ENCODE measurements at places on chromosomes 4 and X.

GRCh38 chr4:39713691-39714090 lies 15.8 kb downstream of the UBE2K start:
- no peak for DNase-seq

GRCh38 chr4:26076000-26076587 lies 162.1 kb downstream of the SMIM20 start:
- DNase-seq: peak; percentile 48

DNA sequence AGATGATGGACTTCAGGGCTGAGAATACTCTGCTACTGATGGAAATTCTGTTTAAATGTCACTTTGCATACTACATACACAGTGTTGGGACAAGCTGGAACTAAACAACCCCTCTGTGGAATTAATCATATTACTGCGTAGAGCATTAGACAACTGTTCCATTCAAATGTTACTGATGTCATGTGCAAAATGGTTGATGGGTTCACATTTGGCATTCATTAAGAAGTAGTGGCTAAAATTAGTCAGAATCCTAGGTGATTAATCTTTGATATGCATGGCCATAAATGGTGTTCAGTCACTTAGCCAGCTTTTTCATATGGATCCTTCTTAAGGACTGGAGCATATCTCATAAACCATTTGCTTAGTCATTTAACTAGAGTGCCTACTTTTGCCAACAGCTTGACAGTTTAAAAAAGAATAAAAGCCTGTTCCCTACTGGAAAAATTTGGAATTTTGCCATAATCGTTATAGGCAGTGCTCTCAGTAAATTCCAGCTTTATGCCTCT lies 105.2 kb downstream of the RNF150 start:
- DNase-seq: no peak

GRCh38 chrX:28487818-28488217 lies 99.4 kb upstream of the IL1RAPL1 start:
- DNase-seq: no peak

- peak; percentile 44 for DNase-seq
These were observed 461 bp downstream of the FBXW7 start for GRCh38 chr4:152535360-152535902.

- no peak for DNase-seq
These were observed 515.3 kb upstream of the ARX start for GRCh38 chrX:25531096-25531495.

DNA sequence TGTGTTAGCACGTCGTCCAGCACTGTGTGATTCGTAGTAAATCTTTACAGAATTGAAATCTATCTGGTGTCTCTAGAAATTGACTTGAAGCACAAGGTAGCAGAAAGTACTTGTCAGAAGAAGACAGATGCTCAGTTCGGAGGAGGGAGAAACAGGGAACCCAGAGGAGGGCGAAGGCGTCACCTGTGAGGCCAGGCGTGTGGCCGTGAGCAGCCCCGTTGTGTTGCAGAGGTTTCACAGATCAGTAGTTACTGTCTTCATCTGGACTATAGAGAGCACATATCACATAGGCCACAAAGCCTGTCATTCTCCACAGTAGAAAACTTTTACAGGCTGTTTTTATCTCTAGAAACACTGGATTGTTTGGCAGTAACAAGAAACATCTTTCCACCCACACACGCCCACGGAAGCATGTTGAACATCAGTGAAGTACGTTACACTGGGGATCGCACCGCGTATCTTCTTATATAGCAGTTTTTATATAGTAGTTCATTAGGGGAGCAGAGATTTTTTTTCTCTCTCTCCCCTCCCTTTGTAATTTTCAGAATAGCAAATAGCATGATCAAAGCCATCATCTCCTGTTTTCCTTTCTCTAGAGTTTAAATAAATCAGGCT lies 48.1 kb upstream of the TLR3 start:
- DNase-seq: no peak

DNA sequence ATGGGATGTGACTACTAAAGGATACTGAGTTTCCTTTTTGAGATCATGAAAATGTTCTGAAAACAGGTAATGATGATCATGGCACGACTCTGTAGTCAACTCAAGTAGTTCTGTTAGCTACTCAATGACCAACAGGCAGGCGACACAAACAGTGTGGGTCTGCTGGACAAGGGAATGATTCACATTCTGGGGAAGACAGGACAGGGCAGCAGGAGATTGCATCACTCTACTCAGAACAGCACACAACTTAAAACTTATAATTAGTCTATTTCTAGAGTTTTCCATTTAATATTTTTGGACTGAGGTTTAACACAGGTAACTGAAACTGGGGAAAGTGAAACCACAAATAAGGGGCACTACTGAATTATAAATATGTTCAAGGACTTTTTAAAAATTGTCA lies 365.2 kb downstream of the PRDM5 start:
- no peak for DNase-seq

- no peak for DNase-seq
These were observed 10.8 kb upstream of the KLKB1 start for GRCh38 chr4:186216465-186217024.

DNA sequence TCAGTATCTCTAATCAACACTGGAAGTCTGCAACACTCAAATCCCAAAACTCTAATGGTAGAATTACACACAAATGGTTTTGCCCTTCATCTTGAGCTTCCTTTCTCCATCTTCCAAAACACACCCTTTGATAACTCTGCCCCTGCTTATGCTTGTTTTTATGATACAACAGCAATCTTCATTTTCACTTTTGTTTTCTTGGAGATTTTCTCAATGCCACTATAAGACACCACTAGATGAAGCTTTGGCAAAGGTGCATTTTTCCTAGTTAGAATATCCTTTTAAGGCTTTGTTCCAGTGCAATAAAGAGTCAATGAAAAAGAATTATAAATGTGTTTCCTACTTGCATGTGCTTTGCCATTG lies 472.4 kb upstream of the NWD2 start:
- no peak for DNase-seq

DNA sequence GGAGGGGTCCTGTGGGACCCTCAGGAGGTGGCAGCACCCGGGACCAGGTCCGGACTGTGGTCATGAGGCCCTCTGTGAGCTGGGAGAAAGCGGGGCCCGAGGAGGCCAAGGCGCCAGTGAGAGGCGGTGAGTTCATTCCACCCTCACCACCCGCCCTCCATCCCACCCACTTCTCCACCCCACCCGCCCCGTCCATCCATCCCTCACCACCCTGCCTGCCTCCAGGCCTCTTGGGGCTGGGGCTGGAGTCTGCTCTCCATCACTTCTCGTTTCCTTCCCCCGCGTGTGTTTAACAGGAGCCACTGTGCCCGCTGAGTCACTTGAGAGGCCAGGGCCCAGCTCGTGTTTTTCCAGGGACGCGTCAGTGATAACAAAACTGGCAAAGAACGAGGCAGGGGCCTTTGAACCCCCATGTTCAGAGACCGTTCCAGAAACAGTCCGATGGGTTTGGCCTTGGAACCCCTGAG lies 6.2 kb downstream of the SH3TC1 start:
- no peak for DNase-seq

DNA sequence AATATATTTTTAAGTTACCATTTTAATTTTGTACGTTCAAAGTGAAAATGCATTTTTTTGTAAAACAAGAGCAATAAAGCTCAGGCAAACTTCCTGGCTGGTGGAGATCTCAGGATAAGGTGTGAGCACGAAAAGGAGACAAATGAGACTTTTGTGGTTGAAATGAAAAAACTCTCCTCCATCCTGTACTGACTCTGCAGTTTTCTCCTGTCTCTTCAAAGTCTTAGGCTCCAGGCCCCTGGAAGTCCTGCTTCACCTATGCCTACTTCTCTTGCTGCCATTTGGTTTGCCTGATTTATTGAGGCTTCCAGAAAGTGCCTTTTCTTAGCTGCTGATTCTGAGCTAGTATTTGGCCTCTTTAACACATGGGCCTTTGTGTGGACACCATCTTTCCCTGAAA lies 77.7 kb downstream of the MAML3 start:
- DNase-seq: no peak

DNA sequence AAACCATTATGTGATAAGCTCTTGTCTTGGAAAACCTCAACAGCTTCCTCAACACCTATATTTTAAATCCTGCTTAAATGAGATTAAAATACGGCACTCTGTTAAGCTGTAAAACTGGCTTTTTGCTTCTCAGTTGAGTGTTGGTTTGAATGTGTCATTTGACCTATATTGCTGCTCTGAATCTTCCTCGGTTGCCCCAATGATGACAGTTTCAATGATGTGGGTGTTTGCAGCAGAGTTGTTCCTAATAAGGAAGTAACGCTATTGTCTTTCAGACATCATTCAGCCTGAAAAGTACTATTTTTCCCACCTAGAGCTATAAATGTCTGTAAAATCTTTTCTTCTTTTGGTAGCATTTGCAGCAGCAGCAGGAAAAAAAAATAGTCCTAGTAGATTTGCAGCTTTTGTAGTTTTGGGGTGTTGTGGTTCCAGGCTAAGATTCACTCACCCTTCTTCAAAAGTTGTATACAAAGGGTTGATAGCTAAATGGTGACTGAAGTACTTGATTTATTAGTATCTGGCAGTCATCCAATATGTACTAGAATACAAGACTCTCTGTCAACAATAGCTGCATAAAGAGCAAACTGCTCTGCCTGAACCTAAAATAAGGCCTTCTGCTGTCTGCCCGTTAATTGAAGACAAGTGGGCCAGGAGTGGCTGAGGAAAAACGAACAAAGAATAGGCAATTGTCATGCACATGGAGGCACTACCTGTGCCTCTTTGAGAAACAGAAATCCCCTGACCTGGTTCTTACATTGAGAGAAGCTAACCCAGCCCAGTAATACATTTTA lies 333.1 kb downstream of the IL1RAPL1 start:
- no peak for DNase-seq

GRCh38 chr4:88963817-88964216 lies 93.2 kb downstream of the FAM13A start:
- no peak for DNase-seq

DNA sequence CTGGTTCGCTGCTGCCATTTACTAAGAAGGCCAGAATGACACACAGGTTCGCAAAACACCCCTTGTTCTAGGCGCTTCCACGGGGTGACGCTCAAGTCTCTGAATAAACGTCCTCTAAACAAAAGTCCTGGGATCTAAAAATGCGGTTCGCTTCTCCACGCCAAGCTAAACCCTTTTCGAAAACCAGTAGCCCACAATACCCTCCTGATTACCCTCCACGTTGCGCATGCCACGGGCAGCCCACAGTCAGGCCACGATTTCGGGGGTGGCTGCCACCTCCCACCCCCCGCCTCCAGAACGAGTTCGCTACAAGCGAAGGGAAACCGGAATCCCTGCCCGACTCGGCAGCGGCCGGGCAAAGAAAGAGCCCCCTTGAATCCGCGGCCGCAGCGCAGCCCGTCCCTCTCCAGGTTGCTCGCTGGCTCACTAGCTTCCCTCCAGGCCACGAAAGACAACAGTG lies 423 bp downstream of the RPL39 start:
- peak; percentile 40 for DNase-seq

GRCh38 chr4:13364172-13364571 lies 120.0 kb downstream of the RAB28 start:
- DNase-seq: no peak

GRCh38 chrX:13493659-13494058 lies 75.7 kb upstream of the EGFL6 start:
- DNase-seq: no peak

- DNase-seq: no peak
These were observed 36.4 kb downstream of the NELFA start for GRCh38 chr4:1972414-1972813.

GRCh38 chr4:102390438-102390837 lies 45.2 kb upstream of the SLC39A8 start:
- no peak for DNase-seq

GRCh38 chr4:58192217-58192616 lies 1082.0 kb upstream of the IGFBP7 start:
- no peak for DNase-seq

DNA sequence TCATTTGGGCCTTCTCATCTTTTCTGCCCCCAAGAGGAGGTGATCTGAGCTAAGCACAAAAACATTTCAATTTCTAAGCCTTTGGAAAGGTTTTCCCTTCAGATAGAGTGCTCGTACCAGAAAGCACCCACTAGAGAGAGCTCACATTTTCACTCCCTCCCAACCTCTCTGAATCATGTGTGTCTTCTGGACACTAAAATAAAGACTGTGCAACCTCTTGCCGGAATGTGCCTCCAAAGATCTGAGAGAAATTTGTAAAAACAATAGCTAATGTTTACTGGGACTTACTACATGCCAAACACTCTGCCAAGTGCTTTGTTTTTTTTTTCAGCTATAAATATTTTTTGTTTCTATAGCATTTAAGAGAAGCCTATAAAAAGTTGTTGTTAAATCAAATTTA lies 120.6 kb upstream of the LNX1 start:
- no peak for DNase-seq

GRCh38 chr4:177308847-177309521 lies 690 bp upstream of the NEIL3 start:
- no peak for DNase-seq

- no peak for DNase-seq
These were observed 329.1 kb downstream of the FBXW7 start for GRCh38 chr4:152206646-152207377.

GRCh38 chrX:10769195-10769594 lies 148.8 kb upstream of the MID1 start:
- DNase-seq: no peak

DNA sequence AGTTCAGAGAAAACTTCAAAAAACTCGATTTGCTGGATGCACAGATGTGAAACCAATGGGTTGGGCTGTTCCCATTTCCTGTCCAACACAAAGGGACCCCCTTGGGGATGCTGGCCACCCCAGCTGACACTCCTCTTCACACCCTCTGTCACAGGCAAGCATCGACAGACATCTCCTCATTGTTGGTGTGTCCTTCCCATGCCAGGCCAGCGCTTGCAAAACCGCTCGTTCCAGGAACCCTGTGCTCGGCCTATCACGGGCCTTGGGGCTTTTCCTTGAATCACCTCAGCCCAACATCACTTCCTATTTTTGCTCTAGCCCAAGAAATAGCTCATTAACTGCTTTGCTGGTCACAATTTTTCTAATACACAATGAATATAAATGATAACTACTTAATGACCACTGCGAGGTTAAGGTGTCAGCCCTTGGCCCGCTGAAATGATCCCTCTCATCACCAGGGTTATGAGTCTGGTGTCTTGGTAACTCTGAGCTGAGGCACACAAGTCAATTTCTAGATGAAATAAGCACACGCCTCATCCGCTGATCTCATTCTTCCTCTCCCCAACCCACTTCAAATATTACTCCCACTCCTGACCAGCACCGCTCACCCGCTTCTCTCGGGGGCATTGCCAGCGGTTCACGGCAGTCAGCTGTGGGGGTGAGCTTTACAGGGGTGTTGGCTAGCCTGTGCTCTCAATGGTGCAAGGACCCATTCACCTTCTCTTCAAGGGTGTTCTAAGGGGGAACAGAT lies 32.3 kb downstream of the BCOR start:
- peak; percentile 19 for DNase-seq

Data from stimulated activated naive CD8-positive, alpha-beta T cell treated with anti-CD3 and anti-CD28 coated beads, Interleukin-15, Interleukin-2, amounts not matched to agents 100 U/mL and 50 U/mL, for 24 hours (primary cell).